GM13976 (cell line): ENCODE measurements at places on chromosomes 1 and 21.
A peak's percentile ranks its signal among the peaks of the same experiment; 100 is the strongest.

GRCh38 chr1:73106931-73107330 lies 824.6 kb upstream of the NEGR1 start:
- no peak for DNase-seq

- DNase-seq, result no peak
Observed at GRCh38 chr1:45552331-45552730, 1.7 kb downstream of the AKR1A1 start.

DNA sequence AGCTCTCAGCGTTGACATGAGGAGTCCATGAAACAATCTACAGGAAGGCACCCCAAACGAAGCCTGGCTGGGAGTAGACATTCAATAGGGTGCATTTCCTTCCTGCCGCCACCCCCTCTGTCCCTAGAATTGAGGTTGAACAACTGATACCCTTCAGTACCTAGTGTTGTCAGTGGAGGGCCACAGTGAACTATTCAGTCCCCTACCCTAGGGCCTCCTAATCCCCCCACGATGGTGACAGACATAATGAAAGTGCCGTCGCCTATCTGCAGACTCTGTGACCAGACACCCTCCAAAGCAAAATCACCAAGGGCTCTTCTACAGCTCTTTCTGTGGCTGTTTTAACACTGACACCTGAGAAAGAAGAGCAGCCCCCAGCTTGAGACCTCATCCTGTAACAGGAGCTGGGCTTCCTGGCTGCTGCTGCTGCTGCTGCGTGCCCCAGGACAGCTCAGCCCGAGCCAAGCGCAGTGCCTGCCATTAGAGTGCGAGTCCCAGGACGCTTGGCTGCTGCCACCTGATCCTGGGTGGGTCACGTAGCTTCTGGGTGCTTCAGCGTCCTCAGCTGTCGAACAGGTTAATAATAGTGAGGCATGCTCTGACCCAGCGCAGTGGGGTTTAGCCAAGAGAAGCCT lies 183.0 kb downstream of the ZBTB18 start:
- DNase-seq, result no peak

- DNase-seq, result no peak
Observed at GRCh38 chr1:149995927-149996326, 14.6 kb downstream of the OTUD7B start.

DNA sequence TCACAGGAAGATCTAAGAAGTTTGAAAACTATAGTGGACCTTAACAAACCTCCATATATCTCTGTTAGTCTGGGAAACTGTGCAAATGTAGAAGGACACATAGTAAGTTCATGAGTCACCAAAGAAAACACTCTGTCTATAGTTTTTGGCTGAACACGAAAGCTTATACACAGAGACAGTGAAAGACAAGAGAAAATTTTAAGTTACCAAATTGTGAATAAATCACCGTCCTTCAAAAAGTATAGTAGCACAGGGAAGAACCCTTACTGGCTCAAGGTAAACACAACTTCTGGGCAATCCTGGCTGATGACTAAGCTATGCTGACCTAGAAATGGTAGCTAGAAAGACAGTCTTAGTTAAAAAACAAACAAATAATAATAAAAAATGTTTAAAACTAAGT lies 1057.9 kb downstream of the AMY1C start:
- no peak for DNase-seq

DNA sequence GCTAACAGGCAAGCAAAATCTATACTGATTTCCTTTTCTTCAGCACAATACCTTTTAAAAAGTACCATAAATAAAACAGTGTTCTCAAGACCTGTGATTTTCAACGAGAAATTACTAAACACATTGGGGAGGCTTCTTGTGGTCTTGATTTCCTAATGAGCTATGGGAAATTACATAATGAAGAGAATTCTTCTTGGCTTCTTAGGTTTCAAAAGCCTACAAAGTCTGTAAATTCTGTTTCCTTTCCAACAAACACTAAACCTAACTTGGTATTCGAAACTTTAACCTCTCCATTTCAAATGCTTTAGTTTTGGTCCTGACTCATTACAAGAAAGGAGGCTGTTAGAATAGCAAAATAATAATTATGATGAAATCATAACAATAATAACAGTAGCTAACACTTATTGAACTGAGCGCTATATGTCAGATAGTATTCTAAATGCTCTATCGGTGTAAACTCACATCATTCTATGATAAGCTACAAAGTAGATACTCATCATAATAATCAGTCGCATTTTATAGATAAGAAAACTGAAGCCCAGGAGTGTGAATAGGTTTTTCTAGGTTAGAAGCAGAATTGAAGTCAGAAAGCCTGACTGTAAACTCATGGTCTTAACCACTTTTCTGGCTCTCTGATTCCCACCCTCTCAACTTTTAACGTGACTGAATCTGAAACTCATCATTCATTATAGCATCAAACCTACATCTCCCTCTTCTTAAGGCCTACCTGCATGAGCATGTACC lies 486.7 kb downstream of the SMYD3 start:
- no peak for DNase-seq

- no peak for DNase-seq
Observed at GRCh38 chr1:33288976-33289857, 31.7 kb downstream of the A3GALT2 start.

DNA sequence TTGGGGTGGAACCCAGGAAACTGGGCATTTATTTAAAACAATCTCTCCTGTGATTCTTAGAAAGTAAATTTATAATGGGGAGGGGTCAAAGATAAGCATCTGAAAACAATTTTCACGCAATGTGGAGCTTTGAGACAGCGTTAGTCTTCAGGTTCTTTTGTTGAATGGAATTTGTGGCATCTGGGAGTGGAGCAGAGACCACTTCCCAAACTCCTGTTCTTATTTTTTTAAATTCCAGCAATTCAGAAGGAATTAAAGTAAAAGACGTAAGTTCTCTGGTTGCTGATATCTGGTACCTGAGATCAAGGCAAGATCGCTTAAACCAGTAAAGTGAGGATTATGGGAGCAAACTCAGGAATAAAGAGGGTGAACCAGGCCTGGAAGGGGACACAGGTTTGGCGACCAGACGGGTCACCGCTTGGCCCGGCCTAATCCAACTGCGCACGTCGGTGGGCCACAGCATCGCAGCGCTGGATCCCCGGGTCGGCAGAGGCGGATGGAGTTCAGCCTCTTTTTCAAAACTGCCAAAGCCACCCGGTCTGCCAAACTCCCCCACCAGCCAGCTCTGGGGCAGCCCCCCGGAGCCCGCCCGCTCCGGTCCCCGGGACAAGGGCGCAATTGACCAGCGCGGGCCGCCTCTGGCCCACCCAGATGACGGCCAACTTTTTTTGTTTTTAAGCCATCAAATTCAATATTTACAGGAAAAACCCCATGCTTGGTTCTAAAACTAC lies 754 bp upstream of the PDPN start:
- no peak for DNase-seq

- peak; percentile 46 for DNase-seq
Observed at GRCh38 chr1:233518344-233518743, 95.6 kb upstream of the KCNK1 start.

- no peak for DNase-seq
Observed at GRCh38 chr1:111199881-111200801, at the start of gene DENND2D. TSS of gene DENND2D (minus strand) at chr1:111200646. CDS start at chr1:111200459, 187 bp downstream.

GRCh38 chr1:107323784-107324183 lies 182.9 kb downstream of the NTNG1 start:
- DNase-seq, result no peak
